ENCODE measurements at places on chromosomes 6 and 20. TPM values are rescaled to one million over a fixed set of nuclear protein-coding genes. Genes with fewer than 3 reads are reported as not detected.

The PRKN gene
- 2.3 TPM for total RNA-seq

The RBL1 gene
- 1.1 TPM for total RNA-seq

The GID8 gene
- total RNA-seq = 30.7 TPM

The MAS1 gene
- total RNA-seq = 0.09 TPM

The RUNX2 gene
- total RNA-seq = 0.87 TPM

The CLPSL2 gene
- not detected for total RNA-seq

The XKR7 gene
- 0.30 TPM for total RNA-seq

Data from motor neuron (in vitro differentiated cells).